Aorta (tissue), 5 donors: ENCODE measurements at places on chromosomes 12 and 14. TPM values are rescaled to one million over a fixed set of nuclear protein-coding genes. Genes with fewer than 3 reads are reported as not detected.

DCN gene
- total RNA-seq: 2,873 TPM

DNA sequence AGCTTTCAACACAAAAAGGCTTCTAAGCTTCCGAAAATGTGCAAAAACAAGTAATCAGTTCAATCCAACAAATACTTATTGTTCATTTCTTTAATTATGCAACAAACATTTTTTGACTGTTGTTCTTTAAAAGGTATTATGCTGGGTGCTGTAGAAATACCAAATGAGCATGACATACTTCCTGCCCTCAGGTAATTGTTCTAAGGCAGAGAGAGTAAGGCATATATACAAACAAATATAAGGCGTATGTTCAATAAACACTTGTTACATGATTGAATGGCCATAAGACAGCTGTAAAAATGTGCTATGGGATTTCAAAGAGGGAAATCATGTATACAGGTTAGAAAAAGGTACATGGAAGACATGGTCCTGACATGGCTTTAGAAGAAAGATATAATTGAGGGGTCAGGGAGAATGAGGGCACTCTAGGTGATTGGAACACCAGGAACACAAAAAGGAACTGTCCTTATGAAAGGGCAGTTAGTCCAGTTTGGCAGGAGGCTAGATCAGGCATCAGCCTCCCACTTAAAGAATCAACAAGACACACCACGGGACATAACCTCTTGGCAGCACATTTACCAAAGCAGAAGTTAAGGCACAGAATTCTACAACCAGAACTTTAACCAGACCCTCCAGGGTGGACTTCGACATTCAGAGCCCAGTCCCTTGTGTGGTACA, 135.8 kb upstream of the SCAF11 start:
- no peaks in the 10 kb centered on the region for H3K36me3 ChIP-seq
- no peak for DNase-seq
- no peaks in the 10 kb centered on the region for H3K4me1 ChIP-seq
- H3K27ac ChIP-seq: no peak overlapping the region

NYNRIN gene
- 11.2 TPM for total RNA-seq

SLC16A7 gene
- total RNA-seq: 60.2 TPM

GRCh38 chr12:46661110-46661845, 164.5 kb downstream of the SLC38A4 start:
- H3K27ac ChIP-seq: no peak overlapping the region
- H3K4me1 ChIP-seq: peaks cover 2% of the 10 kb centered on the region
- DNase-seq: no peak
- H3K36me3 ChIP-seq: no peaks in the 10 kb centered on the region

DNA sequence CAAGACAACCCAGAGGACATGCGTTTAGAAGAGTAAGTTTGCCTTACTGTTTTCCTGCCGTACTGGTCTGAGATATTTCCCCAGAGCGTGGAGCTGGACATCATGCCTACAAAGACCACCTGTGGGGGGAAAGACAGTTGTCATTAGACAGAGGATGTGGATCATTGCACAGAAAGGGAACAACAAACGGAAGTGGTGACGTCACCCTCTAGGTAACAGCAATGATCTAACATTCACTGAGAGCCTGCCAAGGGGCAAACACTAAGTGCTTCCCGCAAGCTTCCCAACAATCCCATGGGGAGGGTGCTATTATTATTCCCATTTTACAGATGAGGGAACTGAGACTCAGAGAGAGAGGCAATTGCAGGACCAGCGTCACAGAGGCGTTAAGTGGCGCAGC, 48.5 kb downstream of the SVOP start:
- H3K27ac ChIP-seq: no peak overlapping the region
- no peaks in the 10 kb centered on the region for H3K27me3 ChIP-seq
- no peak for DNase-seq
- H3K36me3 ChIP-seq: no peaks in the 10 kb centered on the region

RHNO1 gene
- total RNA-seq: 7.9 TPM

SLC25A47 gene
- total RNA-seq: not detected

DNA sequence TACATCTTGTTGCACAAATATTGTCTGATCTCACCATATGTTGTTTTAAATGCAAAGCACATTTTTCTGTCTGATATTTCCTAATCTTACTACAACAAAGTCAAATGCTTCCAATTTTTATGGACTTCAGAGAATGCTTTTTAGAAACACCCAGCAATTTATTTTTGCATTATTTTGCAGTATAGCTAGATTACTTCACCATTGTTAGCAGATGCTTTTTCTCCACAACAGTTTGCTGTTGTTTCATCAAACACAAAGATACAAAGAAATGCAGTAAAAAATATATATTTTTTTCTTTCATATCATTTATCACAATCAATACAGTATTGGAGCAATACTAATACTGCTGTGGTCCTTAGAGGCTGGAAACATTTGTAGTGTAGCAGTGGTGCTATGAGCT, 674.4 kb downstream of the TMTC2 start:
- H3K36me3 ChIP-seq: no peaks in the 10 kb centered on the region
- no peak for DNase-seq
- H3K27ac ChIP-seq: no peak overlapping the region
- H3K27me3 ChIP-seq: no peaks in the 10 kb centered on the region
